D341Med (cell line): ENCODE measurements at places on chromosomes 16 and 17.

- DNase-seq = no peak
Observed at GRCh38 chr16:58160855-58161254, 31.7 kb upstream of the CFAP20 start.

DNA sequence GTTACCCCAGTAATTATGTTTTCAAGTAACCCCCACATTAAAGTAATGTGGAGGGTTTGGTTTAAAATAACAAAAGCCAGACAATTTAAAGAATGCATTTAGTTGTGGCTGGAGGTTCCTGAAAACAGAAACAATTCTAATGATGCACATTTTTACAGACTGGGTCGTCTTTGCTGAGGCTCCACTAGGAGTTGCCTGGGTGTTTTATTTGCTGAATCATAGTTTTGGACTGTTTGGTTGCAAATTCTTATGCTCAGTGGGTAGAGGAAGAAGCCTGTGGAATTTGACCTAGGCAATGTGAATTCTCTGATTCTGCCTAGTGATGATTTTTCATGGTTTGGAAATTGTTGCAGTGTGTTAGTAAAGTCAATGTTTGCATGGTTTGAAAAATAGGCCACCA, 16.3 kb downstream of the SHISA9 start:
- DNase-seq = no peak

GRCh38 chr17:19383681-19384470, 3.1 kb downstream of the MFAP4 start:
- no peak for DNase-seq

DNA sequence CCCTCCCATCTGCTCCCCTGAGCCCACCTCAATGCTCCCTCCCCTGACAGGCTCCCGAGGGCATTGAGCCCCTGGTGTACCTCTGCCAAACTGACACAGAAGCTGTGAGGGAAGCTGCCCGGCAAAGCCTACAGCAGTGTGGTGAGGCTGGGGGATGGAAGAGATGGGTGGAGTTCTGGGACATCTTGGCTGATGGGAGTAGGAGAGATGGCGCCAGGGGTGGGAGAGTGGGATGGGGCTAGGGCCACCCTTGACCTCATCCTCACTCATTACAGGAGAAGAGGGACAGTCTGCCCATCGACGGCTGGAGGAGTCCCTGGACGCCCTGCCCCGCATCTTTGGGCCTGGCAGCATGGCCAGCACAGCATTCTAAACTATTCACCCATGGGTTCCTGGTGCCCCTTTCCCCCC, 16.2 kb upstream of the CTCF start:
- DNase-seq = no peak

GRCh38 chr16:58001781-58002415, 691 bp downstream of the USB1 start:
- no peak for DNase-seq

GRCh38 chr16:20726661-20727060, 15.0 kb downstream of the THUMPD1 start:
- DNase-seq = no peak

GRCh38 chr17:46135126-46135812, 58.0 kb downstream of the KANSL1 start:
- no peak for DNase-seq

DNA sequence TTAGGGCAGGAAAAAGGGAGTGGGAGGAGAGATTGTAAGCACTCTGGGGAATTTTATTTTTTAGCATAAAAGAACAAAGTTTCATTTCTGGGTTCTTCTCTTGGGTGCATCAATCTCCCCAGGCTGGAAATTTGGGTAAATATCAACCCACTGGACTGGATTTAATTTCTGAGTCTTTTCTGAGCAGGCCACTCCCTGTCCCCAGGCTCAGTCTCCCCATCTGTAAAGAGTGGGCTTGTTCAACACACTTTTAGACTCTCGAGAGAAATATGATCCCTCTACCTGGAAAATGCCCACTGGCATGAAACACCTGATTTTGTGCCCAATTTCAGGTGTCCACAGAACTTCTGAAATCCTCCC, 617 bp upstream of the VTN start:
- no peak for DNase-seq

DNA sequence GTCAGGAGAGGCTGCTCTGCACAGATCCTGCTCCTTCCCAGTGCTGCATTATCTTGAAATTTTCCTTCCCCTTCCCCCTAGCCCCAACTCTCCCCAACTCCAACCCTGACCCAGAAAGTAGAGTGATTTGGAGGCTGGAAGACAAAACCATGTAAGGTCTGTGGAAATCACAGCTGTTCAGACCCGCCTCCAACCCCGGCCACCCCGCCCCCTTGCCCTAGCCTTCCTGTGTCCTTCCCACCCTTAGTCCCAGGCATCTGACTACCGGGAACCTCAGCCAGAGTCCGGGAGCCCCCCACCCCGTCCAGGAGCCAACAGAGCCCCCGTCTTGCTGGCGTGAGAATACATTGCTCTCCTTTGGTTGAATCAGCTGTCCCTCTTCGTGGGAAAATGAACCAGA, at the start of gene AOC3:
Gene AOC3, plus strand, starts transcription at position 246 of the 400 bp plus-strand sequence. Its CDS starts 145 bp downstream, at position 391.
- DNase-seq = no peak

DNA sequence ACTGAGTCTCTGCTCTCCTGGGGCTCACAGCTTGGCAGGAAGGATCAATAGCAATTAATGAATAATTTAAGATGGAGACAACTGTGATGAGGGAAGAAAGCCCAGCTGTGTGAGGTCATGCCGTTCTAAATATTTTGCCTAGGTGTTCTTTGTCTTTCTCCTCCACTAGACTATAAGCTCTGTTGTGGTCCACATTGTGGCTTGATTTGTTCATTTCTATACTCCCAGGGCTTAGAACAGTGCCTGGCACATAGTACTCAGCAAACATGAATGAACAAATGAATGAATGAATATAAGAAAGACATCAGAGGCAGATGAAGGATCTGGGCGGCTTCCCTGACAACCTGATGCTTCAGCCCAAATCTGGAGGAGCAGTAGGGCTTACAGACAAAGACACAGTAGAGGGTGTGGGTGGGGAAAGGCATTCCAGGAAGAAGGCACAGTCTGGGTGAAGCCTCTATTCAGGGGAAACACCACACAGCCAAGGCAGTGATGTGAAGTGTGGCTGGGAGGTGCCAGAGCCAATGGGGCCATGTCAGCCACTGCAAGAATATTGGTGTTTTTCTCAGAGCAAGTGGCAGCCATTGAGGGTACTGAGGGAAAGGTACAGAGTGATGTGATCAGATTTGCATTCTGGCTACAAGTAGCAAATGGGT, 8.3 kb downstream of the CDH13 start:
- no peak for DNase-seq

GRCh38 chr17:58320570-58321323, 7.8 kb downstream of the TSPOAP1 start:
- no peak for DNase-seq

DNA sequence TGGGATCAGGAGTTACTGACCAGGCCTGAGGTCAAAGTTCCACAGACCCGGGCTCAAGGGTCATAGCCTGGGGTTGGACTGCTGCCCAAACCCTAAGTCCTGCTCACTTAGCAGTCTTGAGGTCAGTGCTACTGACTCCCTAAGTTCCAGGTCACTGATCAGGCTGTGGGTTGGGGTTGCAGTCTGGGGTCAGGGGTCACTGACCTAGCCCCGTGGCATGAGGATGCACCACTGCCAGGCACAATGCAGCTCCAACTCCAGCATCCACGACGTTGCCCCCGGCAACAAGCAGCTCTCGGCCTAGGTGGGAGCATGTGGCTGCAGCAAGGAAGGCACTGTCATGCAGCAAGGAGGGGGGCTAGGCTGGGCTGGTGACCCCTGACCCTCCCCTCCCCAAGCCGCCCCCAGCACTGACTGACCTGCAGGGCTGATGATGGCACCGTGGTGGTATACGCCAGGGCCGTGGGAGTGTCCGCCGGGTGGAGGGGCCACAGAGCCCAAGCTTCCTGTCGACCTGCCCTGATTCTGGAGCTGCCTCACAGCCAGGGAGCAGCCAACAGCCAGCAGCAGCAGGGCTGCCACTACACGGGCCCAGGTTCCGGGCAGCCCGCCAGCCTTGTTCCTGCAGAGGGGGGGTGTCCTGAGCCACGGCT, 1.1 kb downstream of the GGT6 start:
- DNase-seq = no peak

DNA sequence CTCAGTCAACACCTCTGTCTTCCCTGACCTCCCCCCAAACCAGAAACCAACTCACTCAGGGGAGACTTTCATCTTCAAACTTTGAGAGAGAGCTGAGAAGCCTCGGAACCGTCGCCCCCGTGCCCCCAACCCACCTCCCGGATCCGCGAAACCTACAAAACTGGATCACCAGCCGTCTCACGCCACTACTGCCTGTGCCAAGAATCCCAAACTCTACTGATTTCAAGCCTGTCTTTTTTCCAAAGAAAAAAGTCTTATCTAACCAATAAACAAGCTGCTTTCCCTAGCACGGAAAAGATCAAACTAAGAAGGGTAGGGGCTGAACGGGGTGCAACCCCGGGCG, 2.0 kb downstream of the AXIN2 start:
- no peak for DNase-seq

DNA sequence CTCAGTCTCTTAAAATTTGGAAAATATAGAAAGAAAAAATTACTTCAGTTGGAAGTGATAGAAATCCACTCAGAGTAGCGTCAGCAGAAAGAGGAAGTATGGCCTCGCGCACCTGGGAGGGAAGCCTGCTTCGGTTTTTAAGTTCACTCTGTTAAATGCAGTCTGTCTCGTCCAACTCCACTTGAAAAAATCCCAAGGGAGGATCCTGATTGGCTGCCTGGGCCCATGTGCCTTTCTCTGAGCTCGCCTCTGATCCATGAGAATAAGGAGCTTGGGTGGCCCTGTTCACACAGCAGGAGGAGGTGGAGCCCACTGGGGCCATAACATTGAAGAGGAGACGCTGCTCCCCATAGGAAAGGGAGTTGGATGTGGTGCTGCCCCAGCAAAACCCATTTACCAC, 40.7 kb downstream of the DNAJA2 start:
- DNase-seq = no peak

DNA sequence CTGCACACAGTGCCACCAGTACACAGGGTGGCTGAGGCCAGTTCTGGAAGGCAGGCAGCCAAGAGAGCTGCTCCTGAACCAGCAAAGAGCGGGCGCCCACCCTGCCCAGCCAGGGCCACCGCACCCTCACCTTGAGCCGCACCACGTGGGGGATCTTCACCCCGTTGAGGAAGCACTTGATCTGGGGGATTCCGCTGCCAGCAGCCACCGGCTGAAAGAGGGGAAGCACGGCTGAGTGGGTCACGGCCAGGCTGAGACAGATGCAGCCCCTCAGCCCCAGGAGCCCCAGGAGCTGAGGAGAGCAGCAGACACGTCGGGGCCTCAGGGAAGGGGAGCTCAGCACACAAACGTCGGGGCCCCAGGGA, 14.6 kb upstream of the CCDC154 start:
- DNase-seq = no peak

DNA sequence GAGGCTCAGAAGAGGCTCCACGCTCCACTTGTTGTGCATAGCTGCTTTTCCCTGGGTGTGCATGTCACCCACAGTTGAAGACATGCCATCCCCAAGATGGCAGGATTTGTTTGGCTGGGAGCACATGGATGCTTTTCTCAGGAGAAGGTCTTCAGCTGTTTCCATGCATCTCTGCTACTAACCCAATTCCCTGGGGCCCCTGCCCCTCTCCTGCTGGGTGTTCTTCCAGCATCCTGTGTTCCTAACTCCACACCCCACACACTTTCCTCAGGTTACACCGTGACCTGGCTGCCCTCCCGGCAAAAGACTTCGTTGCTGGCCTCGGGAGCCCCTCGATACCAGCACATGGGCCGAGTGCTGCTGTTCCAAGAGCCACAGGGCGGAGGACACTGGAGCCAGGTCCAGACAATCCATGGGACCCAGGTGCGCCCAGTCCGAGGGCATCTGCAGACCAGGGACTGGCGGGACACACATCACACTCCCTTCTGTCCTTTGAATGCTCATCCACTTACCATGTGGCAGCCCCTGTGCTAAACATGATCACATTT, 21.5 kb downstream of the ITGAL start:
- no peak for DNase-seq

- DNase-seq = peak; percentile 35
Observed at GRCh38 chr17:49190932-49191331, 19.4 kb downstream of the GNGT2 start.

- no peak for DNase-seq
Observed at GRCh38 chr16:20611975-20612481, 35.9 kb upstream of the ACSM2B start.

GRCh38 chr16:11114366-11115164, 141.4 kb downstream of the SOCS1 start:
- no peak for DNase-seq

DNA sequence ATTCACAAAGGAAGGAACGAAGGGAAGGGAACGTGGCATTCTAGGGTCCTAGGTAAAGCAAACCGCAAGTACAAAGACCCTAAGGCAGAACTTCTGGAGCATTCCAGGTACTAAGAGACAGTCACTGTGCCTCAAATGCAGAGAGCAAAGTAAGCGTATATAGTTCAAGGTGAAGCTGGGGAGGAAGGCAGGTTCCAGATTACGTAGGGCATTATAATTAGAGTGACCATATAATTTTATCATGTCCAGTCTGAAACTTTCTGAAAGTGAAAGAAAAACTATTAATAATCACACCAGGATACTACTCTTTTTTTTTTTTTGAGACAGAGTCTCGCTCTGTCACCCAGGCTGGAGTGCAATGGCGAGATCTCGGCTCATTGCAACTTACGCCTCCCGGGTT, 25.7 kb downstream of the METTL16 start:
- DNase-seq = no peak

- DNase-seq = no peak
Observed at GRCh38 chr16:65808790-65809189, 557.7 kb upstream of the CDH5 start.

DNA sequence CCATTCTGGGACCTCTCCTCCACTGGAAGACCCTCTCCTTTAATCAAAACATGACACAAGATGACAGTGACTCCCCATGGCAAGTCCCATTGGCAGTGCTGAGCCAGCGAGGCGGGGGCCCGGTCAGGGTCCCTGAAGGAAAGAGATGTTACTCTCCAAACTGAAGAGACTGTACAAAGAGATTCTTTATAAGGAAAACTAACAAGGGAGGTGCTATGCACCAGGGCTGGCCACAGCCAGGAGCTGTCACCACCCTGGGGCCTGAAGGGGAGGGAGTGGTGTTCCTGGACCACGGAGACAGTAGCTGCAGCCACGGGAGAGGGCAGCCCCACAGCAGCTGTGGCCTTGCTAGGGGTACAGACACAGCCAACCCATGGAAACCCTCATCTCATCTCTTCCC, 123.1 kb downstream of the XYLT1 start:
- no peak for DNase-seq

DNA sequence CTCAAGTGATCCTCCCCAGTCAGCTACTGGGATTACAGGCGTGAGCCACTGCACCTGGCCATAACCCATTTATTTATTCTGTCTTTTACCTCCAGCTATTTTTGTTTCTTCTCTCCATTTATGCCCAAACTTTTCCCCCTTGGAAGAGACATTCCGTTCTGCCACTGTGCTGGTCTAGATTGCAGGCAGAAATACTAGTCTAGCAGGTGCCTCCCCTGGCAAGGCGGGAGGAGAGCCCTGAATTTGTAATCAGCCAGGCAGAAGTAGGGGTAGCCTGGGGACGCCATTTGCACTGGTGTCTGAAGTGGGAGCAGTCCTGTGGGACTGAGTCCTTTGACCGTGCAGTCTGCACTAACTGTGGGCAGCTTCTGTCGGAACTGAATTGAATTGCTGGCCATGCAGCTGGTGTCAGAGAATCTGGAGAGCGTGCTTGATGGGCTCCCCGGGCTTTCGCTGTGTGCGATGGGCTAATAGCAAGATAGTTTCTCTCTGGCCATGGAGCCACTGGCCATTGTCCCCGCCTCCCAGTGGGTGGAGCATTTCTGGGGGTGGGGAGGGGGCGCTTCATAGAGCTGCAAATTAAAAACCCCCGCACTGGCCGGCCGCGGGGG, 31.5 kb upstream of the LITAF start:
- no peak for DNase-seq
